ENCODE measurements at places on chromosomes 11 and 22. TPM values are rescaled to one million over a fixed set of nuclear protein-coding genes. Genes with fewer than 3 reads are reported as not detected.

Gene LRRC74B
- total RNA-seq = not detected

Gene TSPAN32
- total RNA-seq = 0.62 TPM

Gene NXPE1
- total RNA-seq = 210 TPM

Gene OR5T1
- total RNA-seq = not detected

Gene C11orf86
- total RNA-seq = 31.6 TPM

Gene MUC2
- total RNA-seq = 1,438 TPM

Gene KCNK4
- total RNA-seq = not detected

Gene ACR
- total RNA-seq = 0.77 TPM

Gene CEND1
- total RNA-seq = 0.40 TPM

Gene PRAME
- total RNA-seq = 2.8 TPM

Gene H19
- 4.7 TPM for total RNA-seq

Gene KDM4D
- total RNA-seq = not detected

Gene EFEMP2
- total RNA-seq = 22.5 TPM

Gene APOL5
- not detected for total RNA-seq

Gene RASSF10
- total RNA-seq = 1.4 TPM

DNA sequence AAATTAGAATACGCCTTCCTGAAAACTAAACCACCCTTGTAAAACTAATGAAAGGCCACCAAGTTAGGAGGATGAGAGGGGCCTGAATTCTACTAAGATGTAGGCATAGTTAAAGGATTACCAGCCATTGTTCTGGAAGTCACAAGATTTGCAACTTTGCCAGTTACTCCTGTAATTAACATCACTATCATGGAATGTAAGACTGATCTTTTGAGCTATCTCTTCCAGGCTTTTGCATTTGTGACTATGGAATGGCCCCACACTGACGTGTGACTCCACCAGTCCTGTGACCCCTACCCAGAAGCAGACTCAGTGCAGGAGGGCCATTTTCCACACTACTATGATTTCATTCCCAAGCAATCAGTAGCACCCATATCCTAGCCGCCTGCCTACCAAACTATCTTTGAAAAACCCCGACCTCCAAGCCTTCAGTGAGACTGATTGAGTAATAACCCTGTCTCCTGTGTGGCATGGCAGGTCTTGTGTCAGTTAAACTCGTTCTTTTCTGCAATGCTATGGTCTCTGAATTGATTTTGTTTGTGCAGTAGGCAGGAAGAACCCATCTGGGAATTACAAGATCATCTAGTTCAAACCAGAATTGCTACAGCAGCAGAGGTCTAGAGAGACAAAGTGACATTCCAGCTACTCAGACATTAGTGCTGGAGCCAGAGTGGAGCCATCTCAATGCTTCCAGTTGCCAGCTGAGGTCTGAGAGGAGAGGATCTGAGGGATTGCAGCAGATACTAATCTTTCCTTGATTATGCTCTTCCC, 1.9 kb upstream of the CTSF start:
- H3K4me1 ChIP-seq = no peaks in the 10 kb centered on the region
- peaks cover 4% of the 10 kb centered on the region for H3K27me3 ChIP-seq
- H3K36me3 ChIP-seq = no peaks in the 10 kb centered on the region
- no peak for DNase-seq

- no peaks in the 10 kb centered on the region for H3K27me3 ChIP-seq
- H3K27ac ChIP-seq = no peak overlapping the region
- H3K36me3 ChIP-seq = no peaks in the 10 kb centered on the region
Measured at GRCh38 chr11:62147545-62147944, 23.7 kb downstream of the INCENP start.

GRCh38 chr11:23574149-23574548, 713.9 kb upstream of the CCDC179 start:
- no peak overlapping the region for H3K27ac ChIP-seq
- H3K36me3 ChIP-seq = no peaks in the 10 kb centered on the region
- no peaks in the 10 kb centered on the region for H3K27me3 ChIP-seq
- no peak overlapping the region for H3K4me3 ChIP-seq
- H3K4me1 ChIP-seq = no peaks in the 10 kb centered on the region
- DNase-seq = no peak

DNA sequence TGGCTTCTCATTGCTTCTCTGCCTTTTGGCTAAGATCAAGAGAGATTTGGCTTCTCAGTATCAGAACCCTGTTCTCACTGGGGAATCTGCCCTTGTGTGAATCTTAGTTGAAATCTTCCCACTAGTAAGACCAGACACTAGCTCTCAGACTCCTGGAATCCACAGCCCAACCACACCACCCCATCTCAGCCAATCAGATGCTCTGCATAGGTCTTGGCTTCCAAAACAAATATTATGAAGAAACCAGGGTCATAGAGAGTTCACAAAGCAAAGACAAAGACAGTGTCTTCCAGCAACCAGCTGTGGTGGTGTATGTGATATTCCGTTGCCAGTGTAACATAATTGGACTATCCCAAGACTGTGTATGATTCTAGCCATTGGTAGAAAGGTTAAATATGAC, 5.4 kb downstream of the OR8B12 start:
- H3K27ac ChIP-seq = no peak overlapping the region
- no peaks in the 10 kb centered on the region for H3K4me1 ChIP-seq
- no peak for DNase-seq
- H3K36me3 ChIP-seq = no peaks in the 10 kb centered on the region
- H3K27me3 ChIP-seq = no peaks in the 10 kb centered on the region

DNA sequence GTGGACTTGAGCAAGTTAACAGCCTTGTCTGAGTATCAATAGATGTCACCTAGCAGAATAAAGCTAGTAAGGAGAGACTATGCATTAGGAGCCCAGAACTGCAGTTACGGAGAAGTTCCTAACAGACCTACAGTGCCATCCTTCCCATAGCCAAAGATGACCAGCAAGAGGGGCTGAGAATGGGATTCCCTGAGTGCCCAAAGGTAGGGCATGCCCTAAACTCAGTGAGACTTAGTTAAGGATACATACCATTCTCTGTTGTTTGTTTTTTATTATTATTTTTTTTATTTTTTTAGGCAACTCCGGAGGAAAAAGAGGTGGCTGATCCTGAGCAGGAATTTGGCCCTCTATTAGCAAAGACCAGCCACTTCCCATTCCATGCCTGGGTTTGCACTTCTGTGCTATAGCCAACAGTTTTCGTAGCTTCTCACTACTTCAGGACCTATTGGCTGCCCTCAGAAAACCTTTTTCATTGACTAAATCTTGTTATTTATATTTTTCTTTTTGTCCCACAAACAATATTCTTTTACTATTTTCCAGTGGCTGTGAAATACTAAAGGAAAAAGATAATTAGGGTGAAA, 33.3 kb upstream of the CCDC34 start:
- H3K27ac ChIP-seq = peak overlapping the region; percentile 59

- DNase-seq = no peak
- no peaks in the 10 kb centered on the region for H3K36me3 ChIP-seq
- H3K4me1 ChIP-seq = no peaks in the 10 kb centered on the region
- no peak overlapping the region for H3K27ac ChIP-seq
Measured at GRCh38 chr22:25090225-25090890, 109.3 kb upstream of the CRYBB3 start.

- no peaks in the 10 kb centered on the region for H3K27me3 ChIP-seq
- no peaks in the 10 kb centered on the region for H3K36me3 ChIP-seq
- H3K27ac ChIP-seq = no peak overlapping the region
- peak; percentile 2 for DNase-seq
- H3K4me1 ChIP-seq = no peaks in the 10 kb centered on the region
Measured at GRCh38 chr11:10617551-10617950, 49.1 kb upstream of the LYVE1 start.

DNA sequence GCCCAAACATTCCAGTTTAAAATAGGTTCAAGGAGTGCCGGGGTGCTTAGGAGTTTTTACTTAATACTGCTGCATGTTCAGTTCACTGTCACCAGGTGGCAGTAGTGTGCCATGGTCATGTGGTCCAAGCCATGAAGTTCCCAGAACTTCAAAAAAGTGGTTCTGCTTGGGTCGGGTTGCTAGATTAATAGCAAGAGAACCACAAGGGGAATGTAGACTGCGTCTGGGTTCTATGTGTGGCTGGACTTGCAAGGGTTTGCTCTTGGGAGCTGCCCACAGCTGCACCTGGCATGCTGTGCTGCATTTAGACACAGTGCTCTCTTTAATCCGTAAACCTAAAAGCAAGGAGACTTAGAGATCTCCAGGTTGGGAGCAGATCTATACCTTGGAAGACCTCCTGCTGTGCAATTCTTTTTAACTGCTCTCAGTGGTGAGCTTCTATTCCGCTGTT, 6.5 kb upstream of the SPON1 start:
- no peak overlapping the region for H3K27ac ChIP-seq
- no peaks in the 10 kb centered on the region for H3K36me3 ChIP-seq
- DNase-seq = peak; percentile 69
- no peak overlapping the region for H3K4me3 ChIP-seq

DNA sequence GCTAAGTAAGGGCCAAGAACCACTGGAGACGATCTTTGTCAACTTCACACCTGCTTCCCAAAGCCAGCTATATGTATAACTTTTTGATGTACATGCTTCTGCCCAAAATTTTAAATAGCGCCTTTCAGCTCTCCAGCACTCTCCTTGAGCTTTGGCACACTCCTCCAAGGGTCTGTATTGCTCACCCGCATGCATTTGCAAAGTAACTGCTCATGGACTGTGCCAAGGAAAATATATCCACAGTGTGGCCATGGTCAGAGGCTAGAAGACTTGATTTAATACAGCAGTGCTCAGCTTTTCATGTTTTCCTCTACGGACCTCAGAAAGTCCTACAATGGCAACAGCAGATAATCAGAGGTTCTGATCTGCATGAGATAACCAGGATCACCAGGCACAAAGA, 550.1 kb downstream of the SOX6 start:
- H3K27ac ChIP-seq = no peak overlapping the region
- H3K27me3 ChIP-seq = no peaks in the 10 kb centered on the region
- H3K4me1 ChIP-seq = no peaks in the 10 kb centered on the region
- no peak overlapping the region for H3K4me3 ChIP-seq
- no peak for DNase-seq

GRCh38 chr11:16382638-16383380, 26.5 kb upstream of the SOX6 start:
- H3K36me3 ChIP-seq = no peaks in the 10 kb centered on the region
- no peaks in the 10 kb centered on the region for H3K4me1 ChIP-seq
- no peak overlapping the region for H3K4me3 ChIP-seq
- no peak for DNase-seq
- H3K27ac ChIP-seq = no peak overlapping the region

GRCh38 chr11:85407648-85408047, 219.5 kb downstream of the DLG2 start:
- H3K27me3 ChIP-seq = no peaks in the 10 kb centered on the region
- H3K4me1 ChIP-seq = no peaks in the 10 kb centered on the region
- H3K27ac ChIP-seq = no peak overlapping the region
- H3K4me3 ChIP-seq = no peak overlapping the region
- no peak for DNase-seq

- H3K27ac ChIP-seq = no peak overlapping the region
- H3K4me3 ChIP-seq = no peak overlapping the region
- no peak for DNase-seq
- no peaks in the 10 kb centered on the region for H3K4me1 ChIP-seq
Measured at GRCh38 chr11:35792148-35792845, 129.7 kb downstream of the TRIM44 start.

GRCh38 chr11:117833401-117833891, 8.9 kb upstream of the FXYD2 start:
- H3K36me3 ChIP-seq = no peaks in the 10 kb centered on the region
- H3K27me3 ChIP-seq = no peaks in the 10 kb centered on the region
- H3K4me1 ChIP-seq = no peaks in the 10 kb centered on the region

- H3K36me3 ChIP-seq = no peaks in the 10 kb centered on the region
- H3K27me3 ChIP-seq = no peaks in the 10 kb centered on the region
- H3K4me1 ChIP-seq = no peaks in the 10 kb centered on the region
Measured at GRCh38 chr11:64055077-64055476, 19.3 kb downstream of the FLRT1 start.

GRCh38 chr22:19943082-19944026, 1.7 kb upstream of the TXNRD2 start:
- no peak overlapping the region for H3K4me3 ChIP-seq
- no peaks in the 10 kb centered on the region for H3K4me1 ChIP-seq
- no peak for DNase-seq
- H3K27ac ChIP-seq = peak overlapping the region; percentile 81

GRCh38 chr11:64539711-64540427, 51.2 kb upstream of the SLC22A12 start:
- H3K36me3 ChIP-seq = no peaks in the 10 kb centered on the region
- H3K27me3 ChIP-seq = no peaks in the 10 kb centered on the region
- H3K27ac ChIP-seq = no peak overlapping the region
- DNase-seq = no peak
- no peak overlapping the region for H3K4me3 ChIP-seq

- no peak overlapping the region for H3K4me3 ChIP-seq
- H3K27me3 ChIP-seq = no peaks in the 10 kb centered on the region
Measured at GRCh38 chr11:105468154-105468553, 141.7 kb upstream of the GRIA4 start.

GRCh38 chr11:16299390-16299789, 57.0 kb downstream of the SOX6 start:
- H3K4me1 ChIP-seq = no peaks in the 10 kb centered on the region
- no peak overlapping the region for H3K27ac ChIP-seq
- no peak overlapping the region for H3K4me3 ChIP-seq
- no peaks in the 10 kb centered on the region for H3K27me3 ChIP-seq
- no peak for DNase-seq
- H3K36me3 ChIP-seq = no peaks in the 10 kb centered on the region

DNA sequence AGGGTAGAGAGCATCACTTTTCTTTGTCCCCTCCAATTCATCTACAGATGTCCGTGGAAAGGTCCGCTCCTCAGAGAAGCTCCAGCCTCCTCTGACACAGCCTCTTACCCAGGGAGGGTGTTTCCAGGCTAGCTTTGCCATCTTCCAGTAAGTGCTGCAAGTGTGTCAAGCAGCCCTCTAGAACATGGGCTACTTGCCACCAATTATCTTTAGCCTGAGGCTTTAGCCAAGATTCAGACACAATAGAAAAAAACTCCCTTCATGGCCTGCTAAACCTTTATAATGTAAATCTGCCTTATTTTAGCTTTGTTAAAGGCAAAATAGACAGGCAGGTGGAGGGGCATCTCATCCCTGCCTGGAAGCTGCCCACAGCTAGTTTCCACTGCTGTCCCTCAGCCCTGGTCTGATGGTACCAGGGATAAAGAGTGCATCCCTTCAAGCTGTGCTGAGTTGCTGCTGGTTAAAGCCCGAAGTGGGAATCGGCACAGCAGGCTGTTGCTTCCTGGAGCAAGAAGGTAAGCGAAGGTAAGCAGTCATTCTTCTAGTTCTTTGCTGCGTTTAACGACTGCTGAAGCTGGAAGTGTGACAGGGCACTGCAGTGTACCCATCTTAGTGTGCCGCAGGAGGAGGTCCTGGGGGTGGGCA, 190.1 kb upstream of the E2F8 start:
- no peaks in the 10 kb centered on the region for H3K27me3 ChIP-seq
- H3K27ac ChIP-seq = no peak overlapping the region
- H3K4me1 ChIP-seq = no peaks in the 10 kb centered on the region
- H3K4me3 ChIP-seq = no peak overlapping the region
- no peak for DNase-seq

GRCh38 chr11:16110886-16111285, 245.5 kb downstream of the SOX6 start:
- no peak overlapping the region for H3K27ac ChIP-seq
- no peaks in the 10 kb centered on the region for H3K4me1 ChIP-seq
- no peaks in the 10 kb centered on the region for H3K36me3 ChIP-seq
- no peak overlapping the region for H3K4me3 ChIP-seq
- no peak for DNase-seq

- H3K36me3 ChIP-seq = no peaks in the 10 kb centered on the region
- no peaks in the 10 kb centered on the region for H3K27me3 ChIP-seq
- no peak overlapping the region for H3K4me3 ChIP-seq
- peak; percentile 71 for DNase-seq
- no peak overlapping the region for H3K27ac ChIP-seq
Measured at GRCh38 chr22:49992921-49993648, 19.5 kb downstream of the IL17REL start.

- H3K36me3 ChIP-seq = peaks cover 3% of the 10 kb centered on the region
- no peak for DNase-seq
- no peak overlapping the region for H3K27ac ChIP-seq
- H3K4me1 ChIP-seq = no peaks in the 10 kb centered on the region
- H3K4me3 ChIP-seq = no peak overlapping the region
Measured at GRCh38 chr22:45183974-45184373, 20.2 kb downstream of the NUP50 start.
